ENCODE measurements at places on chromosomes 13 and 19.

DNA sequence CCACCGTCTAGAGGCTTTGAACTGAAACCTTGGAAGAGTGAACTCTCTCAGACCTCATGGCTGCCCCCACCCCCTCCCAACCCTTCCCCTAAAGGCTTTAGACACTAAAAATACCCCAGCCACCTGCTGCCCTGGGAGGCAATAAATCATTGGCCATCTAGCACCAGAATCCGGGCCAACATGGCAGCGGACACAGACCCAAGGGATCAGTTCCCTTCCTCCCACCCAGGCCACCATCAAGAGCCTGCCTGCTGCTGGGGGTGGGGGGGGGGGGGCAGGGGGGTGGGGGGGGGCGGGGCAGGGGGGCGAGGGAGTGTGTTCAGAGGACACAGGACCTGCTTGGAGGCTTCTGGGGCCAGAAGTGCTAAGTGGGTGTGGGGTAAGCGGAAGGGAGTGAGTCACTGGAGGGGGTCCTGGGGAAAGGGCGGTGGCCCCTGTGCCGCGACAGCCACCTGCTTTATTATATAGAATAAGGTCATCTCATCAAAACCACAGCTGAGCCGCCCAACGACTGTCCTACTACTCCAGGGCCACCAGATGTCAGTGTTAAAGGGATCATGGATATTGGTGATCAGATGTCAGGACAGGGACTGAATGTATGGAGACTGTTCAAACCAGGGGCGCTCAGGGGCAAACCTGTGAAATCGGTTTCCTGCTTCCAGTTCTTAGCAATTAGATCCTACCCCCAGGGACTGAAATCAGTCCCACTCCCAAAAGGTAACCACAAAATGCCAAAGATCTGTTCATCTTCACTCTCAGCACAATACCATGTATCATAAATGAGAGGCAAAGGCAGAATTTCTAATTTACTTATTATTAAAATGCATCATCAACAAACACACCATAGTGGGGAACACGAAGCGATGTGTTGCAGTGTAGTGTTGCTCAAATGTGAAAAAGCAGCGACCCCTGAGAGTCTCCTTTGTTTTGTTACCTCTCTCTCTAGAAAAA, 24.3 kb downstream of the ARL11 start:
- DNase-seq, result peak; percentile 54

- no peak for DNase-seq
Measured at GRCh38 chr13:113418722-113419049, 34.6 kb downstream of the ADPRHL1 start.

- DNase-seq, result no peak
Measured at GRCh38 chr19:1167687-1168571, 6.1 kb downstream of the SBNO2 start.

DNA sequence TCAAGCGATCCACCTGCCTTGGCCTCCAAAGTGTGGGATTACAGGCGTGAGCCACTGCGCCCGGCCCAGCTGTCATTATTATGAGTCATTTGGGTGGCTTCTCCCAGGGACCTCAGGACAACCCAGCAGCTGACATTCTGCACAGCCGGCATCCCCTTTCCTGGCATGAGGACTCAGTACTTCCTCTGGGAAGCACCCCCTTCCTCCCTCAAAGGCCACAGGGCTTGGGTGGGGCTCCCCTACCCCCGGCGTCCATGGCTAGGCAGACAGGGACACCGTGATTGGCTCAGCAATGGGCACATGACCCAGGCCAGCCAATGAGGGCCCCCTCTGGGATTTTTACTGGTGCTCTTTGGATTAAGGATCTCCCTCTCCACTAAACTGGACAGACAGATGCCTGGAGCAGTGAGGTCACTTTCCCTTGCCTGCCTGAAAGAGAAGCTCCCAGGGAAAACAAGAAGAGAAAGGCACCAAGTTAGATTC, 6.0 kb downstream of the KANK2 start:
- peak; percentile 77 for DNase-seq

DNA sequence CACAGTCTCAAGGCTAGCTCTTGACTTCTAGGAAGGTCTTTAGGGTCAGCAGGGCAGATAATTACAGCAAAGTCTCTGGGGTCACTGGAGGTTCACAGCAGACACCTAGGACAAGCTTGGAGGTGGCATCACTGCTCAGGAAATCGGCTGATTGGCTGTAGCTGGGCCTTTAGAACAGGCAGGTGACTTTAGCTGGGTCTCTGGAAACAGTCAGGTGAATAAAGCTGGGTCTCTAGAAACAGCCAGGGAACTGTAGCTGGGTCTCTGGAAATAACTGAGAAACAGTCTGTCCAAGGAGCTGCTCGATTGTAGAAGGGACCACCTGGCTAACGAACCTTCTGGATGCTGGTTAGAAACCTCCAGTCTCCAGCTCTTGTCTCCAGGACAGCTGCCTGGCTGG, 10.0 kb downstream of the LAIR1 start:
- DNase-seq, result no peak

GRCh38 chr13:95003019-95003813, 290.9 kb upstream of the SOX21 start:
- DNase-seq, result no peak

GRCh38 chr13:113730258-113730691, 28.8 kb upstream of the TMEM255B start:
- no peak for DNase-seq

GRCh38 chr19:14782626-14783409, 4.5 kb upstream of the ADGRE2 start:
- DNase-seq, result no peak

- no peak for DNase-seq
Measured at GRCh38 chr13:48955536-48955935, 20.2 kb upstream of the FNDC3A start.

All from fibroblast of skin of scalp (primary cell).